Thyroid gland (tissue), 4 donors: ENCODE measurements at places on chromosomes 5 and 9. TPM values are rescaled to one million over a fixed set of nuclear protein-coding genes. Genes with fewer than 3 reads are reported as not detected.

DNA sequence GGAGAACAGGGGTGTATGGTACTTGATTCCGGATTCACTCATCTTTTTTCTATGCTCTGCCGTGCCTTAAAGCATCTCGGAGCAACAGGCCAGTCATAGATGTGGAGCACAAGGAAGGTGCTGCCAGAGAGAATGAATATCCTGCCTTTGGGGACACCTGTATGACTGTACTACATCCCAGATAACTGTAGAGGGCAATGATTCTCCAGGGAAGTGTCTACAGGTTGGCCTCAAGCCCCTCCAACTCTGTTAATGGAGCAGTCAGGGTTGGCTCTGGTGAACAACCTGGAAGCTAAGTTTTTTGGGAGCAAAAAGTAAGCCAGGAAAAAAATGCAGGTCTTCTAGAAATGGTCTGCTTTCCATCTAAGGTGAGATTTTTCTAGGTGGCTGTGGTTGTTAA, 71.0 kb downstream of the NREP start:
- H3K27ac ChIP-seq = no peak overlapping the region
- DNase-seq = no peak
- no peak overlapping the region for H3K4me3 ChIP-seq
- no peaks in the 10 kb centered on the region for H3K36me3 ChIP-seq
- peaks cover 8% of the 10 kb centered on the region for H3K4me1 ChIP-seq

- no peak overlapping the region for H3K4me3 ChIP-seq
- H3K27me3 ChIP-seq = no peaks in the 10 kb centered on the region
- peak; percentile 43 for DNase-seq
These were observed 1.1 kb downstream of the SLC28A3 start for GRCh38 chr9:84339503-84339902.

- H3K36me3 ChIP-seq = no peaks in the 10 kb centered on the region
- no peak overlapping the region for H3K4me3 ChIP-seq
- H3K27me3 ChIP-seq = no peaks in the 10 kb centered on the region
- DNase-seq = no peak
- H3K4me1 ChIP-seq = no peaks in the 10 kb centered on the region
These were observed 422.6 kb downstream of the MAN2A1 start for GRCh38 chr5:110112348-110112747.

DNA sequence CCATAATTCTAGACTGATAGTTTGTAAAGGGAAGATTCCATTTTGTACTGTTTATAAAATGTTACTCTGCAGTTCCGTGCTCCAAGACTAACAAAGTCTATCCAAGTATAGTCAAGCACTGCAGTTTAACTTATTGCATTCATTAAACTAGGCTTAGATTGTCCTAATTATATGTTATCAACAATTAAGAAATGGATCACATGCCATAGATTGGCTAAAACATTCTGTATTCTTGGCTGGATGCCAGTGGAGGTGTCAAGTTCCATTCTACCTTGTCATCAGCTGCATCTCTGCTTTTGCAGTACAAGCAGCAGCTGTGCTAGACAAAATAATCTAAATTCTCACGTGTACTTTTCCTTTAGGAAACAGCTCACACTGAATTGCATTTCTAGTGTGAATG, 69.4 kb upstream of the MEF2C start:
- no peaks in the 10 kb centered on the region for H3K27me3 ChIP-seq
- no peaks in the 10 kb centered on the region for H3K4me1 ChIP-seq
- no peaks in the 10 kb centered on the region for H3K36me3 ChIP-seq

DNA sequence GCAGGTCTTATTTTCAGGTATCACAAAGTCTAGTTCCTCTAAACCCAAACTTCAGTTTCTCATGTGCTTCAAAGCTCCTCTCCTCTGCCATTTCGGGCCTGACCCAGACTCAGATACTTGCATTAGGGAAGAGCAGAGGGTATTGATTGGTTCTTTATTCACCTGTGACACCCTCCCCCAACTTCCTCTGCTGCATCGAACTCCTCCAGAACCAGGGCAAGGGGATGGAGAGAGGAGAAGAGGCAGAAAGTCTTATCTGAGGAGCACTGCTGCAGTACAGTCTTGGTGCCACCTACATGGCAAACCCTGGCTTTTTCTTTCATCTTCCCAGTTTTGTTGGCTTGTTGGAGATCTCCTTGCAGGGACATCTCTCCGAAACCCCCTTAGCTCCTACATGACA, 96.0 kb upstream of the OSMR start:
- H3K27ac ChIP-seq = no peak overlapping the region
- no peaks in the 10 kb centered on the region for H3K36me3 ChIP-seq
- no peak for DNase-seq
- H3K4me1 ChIP-seq = no peaks in the 10 kb centered on the region

Gene PHPT1
- total RNA-seq = 80.1 TPM

Gene CRB2
- total RNA-seq = 0.11 TPM
